ENCODE measurements at places on chromosomes 5 and 9. TPM values are rescaled to one million over a fixed set of nuclear protein-coding genes. Genes with fewer than 3 reads are reported as not detected.
A peak's percentile ranks its signal among the peaks of the same experiment; 100 is the strongest.

GRCh38 chr5:31047007-31047406 lies 146.5 kb upstream of the CDH6 start:
- no peaks in the 10 kb centered on the region for H3K27me3 ChIP-seq
- H3K36me3 ChIP-seq, result no peaks in the 10 kb centered on the region
- DNase-seq, result no peak
- H3K27ac ChIP-seq, result no peak overlapping the region
- peaks cover 4% of the 10 kb centered on the region for H3K4me1 ChIP-seq

CYSRT1 gene
- 1.7 TPM for total RNA-seq

DNA sequence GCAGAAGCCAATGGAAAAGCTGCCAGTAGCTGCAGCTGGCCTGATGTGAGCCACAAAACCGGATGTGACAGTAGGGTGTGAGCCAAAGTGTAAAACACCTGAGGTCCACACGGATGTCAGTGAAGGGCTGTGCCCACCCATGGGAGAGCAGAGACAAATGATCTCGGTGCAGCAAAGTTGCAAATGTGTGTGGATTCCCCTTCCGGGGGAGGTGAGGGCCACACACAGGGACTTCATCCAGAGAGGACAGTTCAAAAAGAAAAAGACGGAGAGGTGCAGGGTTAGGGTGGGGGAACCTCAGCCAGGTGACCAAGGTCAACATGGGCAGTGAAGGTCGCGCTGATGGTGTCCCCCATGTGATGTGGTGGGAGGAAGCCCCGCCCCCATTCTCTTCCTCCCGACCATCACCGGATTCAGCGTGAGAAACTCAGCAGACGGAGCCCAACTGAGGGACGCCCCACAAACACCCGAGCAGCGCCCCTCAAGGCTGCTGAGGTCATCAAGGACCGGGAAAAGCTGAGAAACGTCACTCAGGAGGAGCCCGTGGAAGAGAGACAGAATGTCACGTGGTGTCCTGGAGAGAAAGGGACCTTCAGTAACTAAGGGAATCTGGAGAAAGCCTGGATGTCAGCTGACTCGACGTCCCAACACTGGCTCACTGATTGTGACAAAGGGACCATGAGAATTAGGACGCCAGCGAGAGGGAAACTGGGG lies 11.4 kb upstream of the PTGDS start:
- peaks cover 18% of the 10 kb centered on the region for H3K4me1 ChIP-seq
- H3K4me3 ChIP-seq, result no peak overlapping the region
- H3K27ac ChIP-seq, result no peak overlapping the region
- no peaks in the 10 kb centered on the region for H3K27me3 ChIP-seq
- H3K36me3 ChIP-seq, result no peaks in the 10 kb centered on the region

GRCh38 chr9:3941758-3942157 lies 358.1 kb downstream of the GLIS3 start:
- H3K27ac ChIP-seq, result no peak overlapping the region
- H3K27me3 ChIP-seq, result no peaks in the 10 kb centered on the region
- no peak overlapping the region for H3K4me3 ChIP-seq
- H3K4me1 ChIP-seq, result 0 out of 2 replicates have a peak, but pooled peaks cover 2% of the 10 kb centered on the region
- H3K36me3 ChIP-seq, result no peaks in the 10 kb centered on the region

GLDC gene
- 320 TPM for total RNA-seq

- no peak overlapping the region for H3K27ac ChIP-seq
- no peak for DNase-seq
- no peak overlapping the region for H3K4me3 ChIP-seq
- no peaks in the 10 kb centered on the region for H3K27me3 ChIP-seq
Measured at GRCh38 chr5:149211566-149211965, 60.1 kb upstream of the AFAP1L1 start.

GRCh38 chr5:76762484-76762883 lies 46.6 kb downstream of the F2R start:
- no peak overlapping the region for H3K4me3 ChIP-seq
- no peak overlapping the region for H3K27ac ChIP-seq
- H3K4me1 ChIP-seq, result peaks cover 14% of the 10 kb centered on the region
- H3K27me3 ChIP-seq, result no peaks in the 10 kb centered on the region
- no peak for DNase-seq
- no peaks in the 10 kb centered on the region for H3K36me3 ChIP-seq

- H3K36me3 ChIP-seq, result no peaks in the 10 kb centered on the region
- H3K27ac ChIP-seq, result no peak overlapping the region
- H3K4me3 ChIP-seq, result no peak overlapping the region
- DNase-seq, result no peak
- H3K4me1 ChIP-seq, result no peaks in the 10 kb centered on the region
- H3K27me3 ChIP-seq, result no peaks in the 10 kb centered on the region
Measured at GRCh38 chr9:86827893-86828292, 119.4 kb downstream of the GAS1 start.

- no peaks in the 10 kb centered on the region for H3K27me3 ChIP-seq
- no peaks in the 10 kb centered on the region for H3K4me1 ChIP-seq
- H3K4me3 ChIP-seq, result no peak overlapping the region
- no peak for DNase-seq
Measured at GRCh38 chr9:111433082-111433481, 51.1 kb downstream of the ECPAS start.

KCNV2 gene
- total RNA-seq, result not detected

- DNase-seq, result no peak
- no peaks in the 10 kb centered on the region for H3K36me3 ChIP-seq
- H3K4me1 ChIP-seq, result no peaks in the 10 kb centered on the region
- no peak overlapping the region for H3K27ac ChIP-seq
- H3K27me3 ChIP-seq, result no peaks in the 10 kb centered on the region
- no peak overlapping the region for H3K4me3 ChIP-seq
Measured at GRCh38 chr5:87120518-87121303, 147.0 kb upstream of the RASA1 start.

DNA sequence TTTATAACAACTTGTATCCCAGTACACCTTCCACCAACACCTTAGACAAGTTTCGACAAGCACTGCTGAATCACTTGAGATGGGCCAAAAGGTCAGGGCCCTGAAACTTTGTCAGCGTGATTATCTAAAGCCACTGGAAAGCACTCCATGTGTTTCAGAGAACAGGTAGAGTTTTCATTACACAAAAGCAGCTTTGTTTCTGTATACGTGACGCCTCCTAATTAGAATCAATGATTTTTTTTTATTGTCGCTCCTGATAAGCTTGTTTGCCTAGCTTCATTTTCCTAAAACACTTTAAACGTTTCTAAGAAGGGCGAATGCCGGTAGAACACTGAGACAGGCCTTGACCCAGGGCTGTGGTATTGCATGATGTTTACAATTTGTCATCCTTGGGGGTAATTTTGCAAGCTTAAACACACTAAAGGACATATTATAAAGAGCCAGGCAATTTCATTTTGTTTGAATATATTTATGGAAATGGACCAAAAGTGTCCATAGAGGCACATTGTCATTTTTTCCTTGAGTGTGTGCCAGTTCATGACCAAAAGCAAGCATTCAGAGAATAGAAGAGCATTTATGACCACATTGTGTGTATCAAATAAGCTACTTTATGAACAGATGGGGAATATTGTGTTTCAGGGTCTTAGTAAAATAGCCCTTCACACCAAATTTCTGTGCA lies 193.6 kb downstream of the GLIS3 start:
- no peaks in the 10 kb centered on the region for H3K36me3 ChIP-seq
- H3K27ac ChIP-seq, result peak overlapping the region; percentile 45
- H3K4me1 ChIP-seq, result peaks cover 27% of the 10 kb centered on the region

GRCh38 chr5:142364251-142365145 lies 39.7 kb upstream of the SPRY4 start:
- H3K36me3 ChIP-seq, result no peaks in the 10 kb centered on the region
- no peaks in the 10 kb centered on the region for H3K27me3 ChIP-seq
- no peak for DNase-seq

CDK5RAP2 gene
- total RNA-seq, result 68.2 TPM

DNA sequence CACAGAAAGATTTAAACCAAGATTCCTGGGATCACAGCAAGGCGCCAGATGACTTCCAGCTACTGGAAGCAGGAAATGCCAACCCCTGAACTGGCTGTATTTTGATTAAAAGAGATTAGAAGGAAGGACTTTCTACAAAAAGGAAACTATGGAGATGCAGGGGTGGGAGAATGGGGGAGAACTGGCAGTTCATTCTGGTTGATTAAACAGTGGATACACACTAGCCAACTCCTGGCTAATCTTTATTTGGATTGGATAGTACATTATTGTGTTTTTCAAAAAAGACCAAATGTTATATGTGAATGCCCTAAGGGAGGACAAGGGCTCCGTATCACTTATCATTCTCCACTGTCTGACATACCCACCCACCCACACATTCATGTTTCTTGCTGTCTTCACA lies 93.2 kb downstream of the CDO1 start:
- H3K36me3 ChIP-seq, result no peaks in the 10 kb centered on the region
- no peaks in the 10 kb centered on the region for H3K27me3 ChIP-seq
- no peak overlapping the region for H3K4me3 ChIP-seq
- no peaks in the 10 kb centered on the region for H3K4me1 ChIP-seq
- H3K27ac ChIP-seq, result no peak overlapping the region

F12 gene
- total RNA-seq, result 13.3 TPM

TNFSF8 gene
- total RNA-seq, result 0.20 TPM

RAB3C gene
- 0.05 TPM for total RNA-seq

GRPEL2 gene
- 36.8 TPM for total RNA-seq

GFPT2 gene
- 1.6 TPM for total RNA-seq

- H3K27me3 ChIP-seq, result no peaks in the 10 kb centered on the region
- no peak overlapping the region for H3K4me3 ChIP-seq
- H3K4me1 ChIP-seq, result no peaks in the 10 kb centered on the region
- no peak overlapping the region for H3K27ac ChIP-seq
- H3K36me3 ChIP-seq, result no peaks in the 10 kb centered on the region
- DNase-seq, result no peak
Measured at GRCh38 chr5:181152406-181152805, 5.0 kb downstream of the OR2V2 start.

DNA sequence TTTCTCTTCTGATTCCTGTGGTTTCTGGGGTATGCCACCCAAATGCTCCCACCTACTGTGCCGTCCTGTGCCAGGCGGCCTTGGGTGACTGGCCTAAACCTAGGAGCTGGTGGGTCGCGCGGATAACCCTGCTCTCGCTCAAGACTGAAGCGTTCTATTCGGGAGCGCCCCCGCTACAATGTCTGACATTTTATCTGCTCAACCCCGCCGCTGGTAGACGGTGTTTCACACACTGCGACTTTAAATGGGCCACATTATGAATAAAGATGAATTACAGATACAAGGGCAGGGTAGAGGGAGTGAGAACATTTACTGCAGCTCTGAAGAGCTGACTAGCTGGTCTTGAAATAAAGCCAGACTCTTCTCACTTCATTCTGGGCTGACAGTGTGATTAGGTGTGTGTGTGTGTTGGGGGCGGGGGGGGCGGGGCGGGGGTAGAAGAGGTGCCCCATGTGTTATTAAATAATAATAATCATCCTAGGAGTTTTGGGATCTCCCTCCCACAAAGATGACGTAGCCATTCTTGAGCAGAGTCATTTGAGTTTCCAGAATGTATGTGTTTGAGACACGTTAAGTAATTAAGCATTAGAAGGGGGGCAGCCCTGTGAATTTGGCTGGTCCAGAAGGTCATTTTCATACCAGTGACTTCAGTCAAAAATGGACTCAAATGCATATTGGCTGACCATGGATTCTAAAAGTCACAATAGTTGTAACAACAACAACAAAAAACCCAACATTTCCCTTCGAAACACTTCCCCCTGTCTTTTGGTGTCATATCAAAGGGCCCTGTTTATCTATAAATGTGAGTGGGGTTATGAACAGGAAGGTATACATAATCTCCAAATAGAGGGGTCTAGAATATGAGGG lies 1.0 kb upstream of the PTCH1 start:
- peak overlapping the region; percentile 65 for H3K4me3 ChIP-seq
- no peak overlapping the region for H3K27ac ChIP-seq
- no peak for DNase-seq
- H3K4me1 ChIP-seq, result 0 out of 2 replicates have a peak, but pooled peaks cover 7% of the 10 kb centered on the region
- no peaks in the 10 kb centered on the region for H3K36me3 ChIP-seq

DNA sequence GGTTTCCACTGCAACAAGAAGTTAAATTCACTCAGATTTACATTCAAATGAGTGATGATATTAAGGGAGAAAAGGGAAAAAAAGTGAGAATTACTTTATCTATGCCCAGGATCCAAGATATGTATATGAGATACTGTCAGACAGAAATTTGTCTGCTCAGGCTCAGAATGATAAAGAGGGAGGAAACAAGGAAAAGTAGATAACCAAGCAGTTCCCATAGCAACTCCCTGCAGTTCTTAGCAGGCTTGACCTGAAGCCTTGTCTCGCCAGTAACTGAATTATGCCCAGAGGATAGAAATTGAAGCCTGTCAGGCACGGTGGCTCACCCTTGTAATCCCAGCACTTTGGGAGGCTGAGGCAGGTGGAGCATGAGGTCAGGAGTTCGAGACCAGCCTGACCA lies 304.4 kb downstream of the TLE1 start:
- H3K27ac ChIP-seq, result no peak overlapping the region
- DNase-seq, result no peak
- H3K4me3 ChIP-seq, result no peak overlapping the region
- 0 out of 2 replicates have a peak, but pooled peaks cover 1% of the 10 kb centered on the region for H3K4me1 ChIP-seq

DNA sequence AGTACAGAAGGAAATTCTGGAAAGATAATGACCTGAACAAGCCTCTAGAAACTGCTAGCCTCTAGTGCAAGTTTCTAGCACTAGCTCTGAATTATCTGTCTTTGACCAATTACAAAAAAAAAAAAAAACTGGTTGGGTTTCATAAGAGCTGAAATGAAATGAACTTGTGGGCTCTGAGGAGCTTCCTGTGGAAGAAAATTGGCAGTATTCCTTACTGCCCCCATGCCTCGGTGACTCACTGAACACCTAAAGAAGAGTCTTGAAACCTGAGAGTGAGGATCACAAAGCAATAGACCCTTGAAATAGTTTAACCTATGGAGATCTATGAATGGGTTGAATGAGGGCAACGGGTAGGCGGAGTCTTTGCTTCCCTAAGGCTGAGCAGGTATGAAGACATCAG lies 263.6 kb upstream of the RASA1 start:
- no peak for DNase-seq
- H3K4me3 ChIP-seq, result no peak overlapping the region
- no peak overlapping the region for H3K27ac ChIP-seq
- no peaks in the 10 kb centered on the region for H3K36me3 ChIP-seq

DNA sequence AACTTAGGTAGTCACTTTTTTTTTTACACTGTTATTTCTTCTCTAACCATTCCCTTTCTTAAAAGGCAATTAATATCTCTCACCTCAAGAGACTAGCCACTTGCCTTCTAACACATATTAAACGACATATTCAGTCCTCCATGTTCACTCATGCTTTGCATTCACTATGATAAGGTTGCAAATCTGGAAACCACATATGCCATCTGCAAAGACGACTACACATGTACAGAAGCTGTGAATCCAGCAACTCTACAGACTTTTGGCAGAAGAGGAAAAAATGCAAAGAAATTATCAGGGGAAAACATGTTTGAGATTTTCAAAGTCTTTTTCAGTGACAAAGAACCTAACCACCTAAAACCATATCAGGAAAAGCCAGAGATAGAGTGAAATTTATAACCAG lies 112.1 kb downstream of the EPB41L4A start:
- H3K27me3 ChIP-seq, result no peaks in the 10 kb centered on the region
- no peak overlapping the region for H3K27ac ChIP-seq
- DNase-seq, result no peak
- H3K4me3 ChIP-seq, result no peak overlapping the region
- H3K36me3 ChIP-seq, result no peaks in the 10 kb centered on the region

SPINK1 gene
- 1,916 TPM for total RNA-seq

CHMP5 gene
- 52.5 TPM for total RNA-seq

- H3K27me3 ChIP-seq, result no peaks in the 10 kb centered on the region
- no peak for DNase-seq
- no peaks in the 10 kb centered on the region for H3K4me1 ChIP-seq
- no peak overlapping the region for H3K27ac ChIP-seq
Measured at GRCh38 chr5:126837906-126838539, 61.1 kb downstream of the LMNB1 start.

GRCh38 chr9:120387257-120388002 lies 192.5 kb downstream of the CDK5RAP2 start:
- H3K4me3 ChIP-seq, result no peak overlapping the region
- H3K36me3 ChIP-seq, result peaks cover 1% of the 10 kb centered on the region
- H3K4me1 ChIP-seq, result peaks cover 8% of the 10 kb centered on the region
- no peak overlapping the region for H3K27ac ChIP-seq

Measured in Caco-2 (cell line).